ENCODE measurements at places on chromosomes 7 and 10. TPM values are rescaled to one million over a fixed set of nuclear protein-coding genes. Genes with fewer than 3 reads are reported as not detected.

BLNK gene
- 1.4 TPM for polyA plus RNA-seq

IFIT1 gene
- polyA plus RNA-seq = 63.9 TPM

PPP1R17 gene
- polyA plus RNA-seq = not detected

TAS2R3 gene
- 0.26 TPM for polyA plus RNA-seq

FAM180A gene
- polyA plus RNA-seq = 0.31 TPM

NPY4R2 gene
- polyA plus RNA-seq = 0.14 TPM

NPC1L1 gene
- 0.13 TPM for polyA plus RNA-seq

PILRA gene
- polyA plus RNA-seq = 6.2 TPM

HOXA9 gene
- 0.15 TPM for polyA plus RNA-seq

GRCh38 chr7:33952824-33953223 is 47.5 kb downstream of the BMPER start:
- no peak for DNase-seq

DNA sequence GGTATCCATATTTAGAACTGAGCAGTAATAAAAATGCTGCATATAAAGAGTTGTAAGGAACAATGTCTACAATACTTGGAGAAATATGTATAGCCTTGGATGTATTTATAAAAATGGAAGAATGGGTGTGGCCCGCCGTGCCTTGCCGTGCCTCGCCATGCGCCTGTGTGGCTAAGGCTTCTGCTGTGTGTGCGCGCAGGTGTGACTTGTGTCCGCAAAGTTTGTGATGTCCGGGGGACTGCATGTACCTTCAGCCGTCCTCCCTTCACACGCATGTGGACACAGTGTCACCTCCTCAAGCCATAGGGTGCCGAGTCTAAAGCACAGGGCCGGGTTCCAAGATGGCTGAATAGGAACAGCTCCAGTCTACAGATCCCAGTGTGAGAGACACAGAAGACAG is 9.8 kb downstream of the SAMD9 start:
- DNase-seq = no peak

DNA sequence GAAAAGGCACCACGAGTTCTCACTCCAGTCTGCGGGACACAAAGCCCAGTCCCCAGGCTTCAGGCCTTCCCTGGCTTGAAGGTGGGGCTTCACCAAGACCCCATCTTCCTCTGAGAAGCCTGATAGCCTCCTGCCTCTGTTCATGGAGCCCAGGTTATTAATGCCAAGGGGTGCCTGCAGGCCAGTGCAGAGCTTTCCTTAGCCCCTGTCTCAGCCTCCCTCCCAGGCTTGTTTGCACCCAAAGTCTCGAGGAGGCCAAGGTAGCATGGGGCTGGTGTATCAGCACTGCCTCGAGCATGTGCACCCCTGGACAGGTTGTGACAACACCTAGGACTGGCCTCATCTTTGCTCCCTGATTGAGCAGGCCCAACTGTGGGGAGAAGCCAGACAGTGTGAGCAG is 108.1 kb upstream of the PCDH15 start:
- no peak for DNase-seq

DNA sequence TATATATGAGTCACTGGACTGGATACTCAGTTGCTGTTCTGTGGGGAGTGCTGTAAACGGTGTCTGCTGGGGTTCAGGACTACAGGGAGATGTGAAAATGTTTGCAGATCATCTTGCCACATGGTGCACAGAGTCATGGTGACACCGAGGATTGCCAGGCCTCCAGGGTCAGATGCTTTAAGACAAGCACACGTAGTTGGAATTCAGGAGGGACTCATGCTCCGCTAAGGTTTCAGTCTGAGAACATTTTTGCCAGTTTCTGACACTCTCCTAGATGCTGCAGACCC is 211.3 kb downstream of the CXCL12 start:
- no peak for DNase-seq

GRCh38 chr7:119578116-119578515 is 694.9 kb upstream of the KCND2 start:
- no peak for DNase-seq

DNA sequence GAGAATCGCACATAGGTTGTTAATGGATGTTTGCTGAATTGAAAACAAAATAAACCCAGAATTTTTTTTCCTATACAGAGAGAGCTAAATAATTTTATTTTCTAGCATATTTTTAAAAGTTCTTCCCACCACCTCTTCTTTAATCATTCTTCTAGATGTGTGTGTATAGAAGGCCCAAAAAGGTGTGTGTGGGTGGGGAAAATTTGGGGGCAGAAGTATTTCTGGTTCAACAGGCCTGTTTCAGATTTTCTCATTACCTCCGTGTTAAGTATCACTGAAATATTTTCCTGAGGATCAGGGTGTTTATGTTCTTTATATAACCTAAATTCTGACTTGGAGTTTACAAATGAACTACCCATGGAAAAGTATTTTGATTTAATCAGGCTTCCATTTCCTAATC is 144.2 kb upstream of the ZNF804B start:
- no peak for DNase-seq

DNA sequence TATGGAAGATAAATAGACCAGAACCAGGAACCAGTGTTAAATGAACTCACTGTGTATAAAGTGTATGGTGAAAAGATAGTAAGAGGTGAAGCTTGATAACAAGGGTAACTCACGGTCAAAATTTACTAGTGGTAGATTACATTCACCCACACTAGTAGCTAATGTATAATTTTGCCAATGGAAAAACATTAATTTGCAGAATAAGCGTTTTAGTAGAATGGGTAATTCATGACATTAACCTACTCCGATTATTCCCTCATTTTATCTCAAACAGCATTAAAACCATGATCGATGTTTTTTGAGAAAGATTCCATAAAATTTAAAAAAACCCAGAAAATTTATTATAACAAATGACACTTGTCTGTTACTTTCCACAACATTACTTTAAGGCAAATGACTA is 57.7 kb upstream of the PPP1R3A start:
- DNase-seq = no peak

DNA sequence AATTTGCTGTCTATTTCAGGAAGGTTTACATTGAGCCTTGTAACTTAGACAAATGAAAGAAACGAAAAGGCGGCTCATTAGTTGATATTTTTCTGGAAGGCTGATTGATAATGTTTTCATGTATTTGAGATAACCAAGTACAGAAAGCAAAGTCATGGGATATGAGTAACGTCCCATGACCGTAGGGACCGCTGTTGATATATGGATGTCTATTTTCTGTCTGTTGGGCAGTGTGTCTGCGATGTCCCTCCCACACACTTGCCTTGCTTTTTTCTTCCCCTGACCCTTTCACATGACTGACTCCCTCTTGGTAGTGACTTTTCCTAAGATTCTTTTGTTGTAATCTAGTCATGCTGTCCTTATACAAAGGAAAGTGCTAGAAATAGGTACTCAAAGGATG is 57.0 kb upstream of the GPR158 start:
- no peak for DNase-seq

- peak; percentile 63 for DNase-seq
Observed at GRCh38 chr7:5452937-5453540, 29.4 kb upstream of the TNRC18 start.

DNA sequence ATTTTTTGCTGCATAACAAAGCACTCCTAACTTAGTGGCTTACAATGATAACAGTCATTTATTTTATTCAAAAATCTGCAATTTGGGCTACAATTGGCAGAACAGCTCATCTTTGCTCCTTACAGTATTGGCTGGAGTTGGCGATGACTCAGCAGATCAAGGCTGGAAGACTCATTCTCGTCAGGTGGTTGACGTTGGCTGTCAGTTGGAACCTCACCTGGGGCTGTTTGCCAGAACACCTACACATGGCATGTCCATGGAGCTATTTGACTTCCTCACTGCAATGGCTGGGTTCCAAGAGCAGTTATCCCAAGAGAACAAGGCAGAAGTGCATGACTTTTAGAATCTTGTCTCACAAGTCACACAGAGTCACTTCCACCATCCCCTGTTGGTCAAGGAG is 75.1 kb downstream of the NOD1 start:
- DNase-seq = no peak

GRCh38 chr10:112701878-112702255 is 248.2 kb upstream of the TCF7L2 start:
- no peak for DNase-seq

DNA sequence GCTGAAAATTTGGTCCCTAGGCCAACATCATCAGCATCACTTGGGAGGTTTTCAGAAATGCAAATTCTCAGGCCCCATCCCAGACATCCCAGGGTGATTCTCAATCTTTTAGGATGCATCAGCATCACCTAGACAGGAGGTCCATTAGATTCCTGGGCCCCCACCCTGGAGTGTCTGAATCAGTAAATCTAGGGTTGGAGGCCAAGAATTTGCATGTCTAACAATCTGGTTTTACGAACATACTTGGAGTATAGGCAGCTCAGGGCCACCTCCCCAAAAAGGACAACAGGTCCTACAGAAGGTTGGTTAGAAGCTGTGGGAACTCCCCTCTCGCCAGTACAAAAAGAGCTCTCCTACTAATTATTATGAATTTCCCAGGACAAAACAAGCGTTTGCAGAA is 15.5 kb downstream of the ZC3HAV1 start:
- no peak for DNase-seq

GRCh38 chr10:132037676-132037975 is 28.1 kb upstream of the JAKMIP3 start:
- no peak for DNase-seq

DNA sequence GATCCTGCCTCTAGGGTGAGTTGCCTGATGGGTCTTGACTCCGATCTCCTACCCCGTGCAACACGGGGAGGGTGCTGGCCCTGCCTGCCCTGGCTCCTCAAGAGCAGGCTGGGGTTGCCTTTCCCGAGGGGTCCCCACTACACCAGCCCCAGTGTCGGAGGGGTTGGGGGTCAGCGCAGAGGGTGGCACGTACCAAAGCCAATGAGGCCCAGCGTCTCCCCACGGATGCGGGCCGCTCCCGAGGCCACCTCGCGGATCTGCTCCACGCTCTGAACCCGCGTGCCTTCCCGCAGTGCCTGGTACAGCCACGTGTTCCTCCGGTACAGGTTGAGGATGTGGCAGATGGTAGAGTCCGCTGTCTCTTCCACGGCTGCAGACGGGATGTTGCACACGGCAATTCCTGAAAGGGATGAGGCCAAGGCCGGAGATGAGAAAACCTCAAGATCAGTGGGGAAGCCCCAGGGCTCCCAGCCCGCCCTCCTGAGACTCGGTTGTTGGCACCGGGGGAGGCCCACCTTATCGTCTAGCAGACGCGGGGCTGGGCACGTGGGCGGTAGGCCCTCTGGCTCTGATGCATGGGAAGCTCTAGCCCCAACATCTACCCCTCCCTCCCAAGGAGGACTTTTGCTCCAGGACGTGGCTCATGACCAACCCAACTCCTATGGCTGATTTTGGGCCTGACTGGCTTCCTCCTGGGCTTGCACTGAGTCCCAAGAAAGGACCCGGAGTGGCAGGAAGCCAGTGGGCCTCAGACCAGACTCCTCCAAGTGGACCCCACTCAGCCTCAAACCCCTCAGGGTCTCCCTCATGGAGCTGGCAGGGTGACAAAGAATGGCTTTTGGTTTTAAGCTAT is 56.1 kb downstream of the ZRANB1 start:
- DNase-seq = peak; percentile 44

DNA sequence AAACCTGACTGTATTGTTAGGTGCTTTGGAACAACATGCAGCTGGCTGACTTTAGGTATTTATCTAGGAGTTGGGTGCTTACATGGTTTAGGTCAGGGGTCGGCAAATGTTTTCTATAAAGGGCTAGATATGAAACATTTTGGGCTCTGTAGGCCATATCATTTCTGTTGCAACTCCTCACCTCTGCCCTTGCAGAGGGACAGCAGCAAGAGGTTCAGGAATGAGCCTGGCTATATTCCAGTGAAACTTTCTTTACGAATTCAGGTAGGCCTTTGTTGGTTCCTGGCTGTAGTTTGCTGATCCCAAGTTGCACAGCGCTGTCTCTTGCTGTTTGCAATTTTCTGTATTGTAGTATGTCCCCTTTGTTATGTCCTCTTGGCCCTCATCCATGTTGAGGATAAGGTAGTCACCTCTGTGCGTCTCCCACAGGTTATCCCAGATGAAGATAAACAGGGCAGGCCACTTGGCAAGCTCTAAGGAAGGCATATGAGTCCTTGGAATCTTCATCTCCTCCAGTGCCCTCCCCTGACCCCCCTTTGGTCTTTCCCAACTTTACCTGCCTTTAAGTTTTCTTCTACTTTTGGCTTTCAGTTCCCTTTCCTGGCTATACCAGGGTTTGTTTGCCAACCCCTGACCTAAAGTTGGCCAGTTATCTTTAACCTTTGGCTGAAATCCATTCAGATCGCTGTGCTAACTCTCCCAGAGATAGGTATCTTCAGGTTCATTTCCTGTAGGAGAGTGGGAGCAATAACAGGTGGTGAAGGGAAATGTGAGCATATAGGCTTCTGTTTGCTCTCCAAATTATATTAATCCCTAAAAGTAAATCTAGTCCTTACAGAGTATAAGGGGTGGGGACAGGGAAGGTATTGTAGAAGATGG is 36.1 kb downstream of the SGPL1 start:
- no peak for DNase-seq

- no peak for DNase-seq
Observed at GRCh38 chr10:113023017-113023416, 73.0 kb downstream of the TCF7L2 start.

DNA sequence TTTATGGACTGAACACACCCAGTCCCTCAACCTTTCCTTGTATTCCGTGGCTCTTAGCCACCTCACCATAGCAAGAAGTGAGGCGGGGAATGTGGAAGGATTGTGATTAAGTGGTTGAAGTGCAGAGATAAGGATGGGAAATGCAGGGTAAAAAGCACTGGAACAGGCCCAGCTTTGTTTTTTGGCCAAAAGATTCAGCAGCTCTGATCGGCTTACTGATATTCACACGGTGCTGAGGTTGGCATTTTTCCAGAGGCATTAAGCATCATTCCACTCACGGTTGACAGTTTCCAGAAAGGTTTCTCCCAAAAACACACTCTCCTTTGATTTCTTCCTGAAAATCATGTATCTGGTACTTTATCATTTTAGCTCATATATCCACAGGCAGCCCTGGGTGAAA is 544.2 kb downstream of the CNTNAP2 start:
- DNase-seq = no peak

DNA sequence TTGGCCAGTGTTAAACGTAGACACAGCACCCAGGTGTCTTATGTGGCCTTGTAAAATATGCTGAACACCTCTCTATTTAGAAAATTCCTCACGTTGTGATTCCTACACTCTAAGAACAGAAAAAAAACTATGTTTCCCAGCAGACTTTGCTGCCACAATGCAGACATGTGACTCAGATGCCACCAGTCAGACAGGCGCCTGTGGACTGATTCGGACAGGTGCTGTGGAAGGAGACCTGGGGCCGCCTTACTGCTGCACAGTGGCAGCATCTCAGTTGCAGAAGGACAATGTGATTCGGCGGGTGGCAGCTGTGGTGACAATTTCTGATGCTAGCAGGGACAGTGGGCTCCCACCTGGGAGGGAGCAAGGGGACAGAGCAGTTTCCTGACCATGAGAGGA is 88.8 kb downstream of the C10orf90 start:
- DNase-seq = no peak

- DNase-seq = no peak
Observed at GRCh38 chr7:82904871-82905270, 257.8 kb downstream of the PCLO start.

DNA sequence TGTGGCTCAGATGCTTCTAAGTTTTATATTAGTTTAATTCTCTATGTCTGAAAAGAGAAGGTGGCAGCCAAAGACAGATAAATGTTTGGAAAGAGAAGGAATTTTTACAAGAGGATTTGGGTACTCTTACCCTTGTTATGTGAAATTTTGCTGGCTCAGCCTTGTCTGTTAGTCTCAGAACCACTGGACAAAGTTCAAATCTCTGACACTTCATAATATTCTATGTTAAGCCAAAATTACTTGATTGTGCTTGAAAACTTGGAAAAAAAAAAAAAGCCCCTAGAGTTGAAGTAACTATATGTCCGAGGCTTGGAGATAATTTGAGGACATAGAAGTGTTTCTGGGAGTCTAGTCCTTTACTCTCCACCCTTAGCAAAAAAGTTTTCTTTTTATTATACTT is 1079.3 kb upstream of the LRRTM3 start:
- DNase-seq = peak; percentile 11

- no peak for DNase-seq
Observed at GRCh38 chr10:109966961-109967738, 40.6 kb upstream of the ADD3 start.

All from muscle of back (tissue), 13 donors.